T-cell (primary cell): ENCODE measurements at places on chromosomes 3 and 15.

DNA sequence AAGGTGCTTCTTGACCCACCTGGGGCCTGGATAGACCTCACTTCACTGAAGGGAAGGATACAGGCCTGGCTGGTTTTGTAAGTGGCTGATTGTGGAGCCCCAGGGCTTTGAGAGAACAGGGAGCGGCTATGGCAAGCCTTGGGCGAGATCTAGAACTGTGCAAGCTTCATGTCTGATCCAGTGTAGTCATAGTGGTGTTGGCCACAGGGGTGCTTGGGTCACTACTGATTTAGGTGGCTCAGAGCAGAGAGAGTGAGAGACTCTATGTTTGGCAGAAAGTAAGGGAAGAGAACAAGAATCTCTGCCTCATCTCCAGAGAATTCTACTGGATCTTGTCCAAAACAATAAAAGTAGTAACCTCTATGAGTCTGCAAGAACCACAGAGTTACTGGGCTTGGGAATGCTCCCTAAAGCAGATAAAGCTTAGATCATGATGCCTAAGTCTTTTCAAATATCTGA is 394.2 kb upstream of the EPHA3 start:
- H3K4me3 ChIP-seq, result no peak overlapping the region
- H3K36me3 ChIP-seq, result no peaks in the 10 kb centered on the region
- H3K27me3 ChIP-seq, result no peaks in the 10 kb centered on the region
- no peaks in the 10 kb centered on the region for H3K4me1 ChIP-seq

DNA sequence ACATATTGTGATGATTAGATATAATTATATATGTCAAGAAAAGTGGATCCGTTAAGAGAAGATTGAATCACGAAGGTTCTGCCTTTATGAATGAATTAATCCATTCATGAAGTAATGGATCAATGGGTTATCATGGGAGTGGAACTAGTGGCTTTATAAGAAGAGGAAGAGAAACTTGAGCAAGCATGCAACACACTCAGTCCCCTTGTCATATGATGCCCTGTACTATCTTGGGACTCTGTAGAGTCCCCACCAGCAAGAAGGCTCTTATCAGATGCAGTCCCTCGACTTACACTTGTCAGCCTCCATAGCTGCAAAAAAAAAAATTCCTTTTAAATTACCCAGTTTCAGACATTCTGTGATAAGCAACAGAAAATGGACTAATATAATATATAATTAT is 301.9 kb downstream of the RAP2B start:
- no peak for DNase-seq
- no peak overlapping the region for H3K27ac ChIP-seq
- H3K27me3 ChIP-seq, result no peaks in the 10 kb centered on the region

DNA sequence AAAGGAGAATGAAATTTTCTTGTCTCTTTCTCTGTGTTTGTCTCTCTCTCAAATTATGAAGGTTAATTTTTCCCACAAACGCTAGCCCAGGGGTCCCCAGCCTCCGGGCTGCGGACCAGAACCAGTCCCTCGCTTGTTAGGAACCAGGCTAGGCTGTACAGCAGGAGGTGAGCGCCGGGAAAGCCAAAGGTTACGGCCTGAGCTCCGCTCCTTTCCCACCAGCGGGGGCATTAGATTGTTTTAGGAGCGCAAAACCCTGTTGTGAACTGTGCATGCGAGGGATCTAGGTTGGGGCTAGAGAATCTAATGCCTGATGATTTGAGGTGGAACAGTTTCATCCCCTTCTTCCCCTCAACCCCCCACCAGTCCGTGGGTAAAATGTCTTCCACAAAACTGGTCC is 74.7 kb upstream of the ZNF385D start:
- no peak overlapping the region for H3K4me3 ChIP-seq
- no peaks in the 10 kb centered on the region for H3K4me1 ChIP-seq
- H3K36me3 ChIP-seq, result no peaks in the 10 kb centered on the region
- no peak for DNase-seq
- H3K27ac ChIP-seq, result no peak overlapping the region

DNA sequence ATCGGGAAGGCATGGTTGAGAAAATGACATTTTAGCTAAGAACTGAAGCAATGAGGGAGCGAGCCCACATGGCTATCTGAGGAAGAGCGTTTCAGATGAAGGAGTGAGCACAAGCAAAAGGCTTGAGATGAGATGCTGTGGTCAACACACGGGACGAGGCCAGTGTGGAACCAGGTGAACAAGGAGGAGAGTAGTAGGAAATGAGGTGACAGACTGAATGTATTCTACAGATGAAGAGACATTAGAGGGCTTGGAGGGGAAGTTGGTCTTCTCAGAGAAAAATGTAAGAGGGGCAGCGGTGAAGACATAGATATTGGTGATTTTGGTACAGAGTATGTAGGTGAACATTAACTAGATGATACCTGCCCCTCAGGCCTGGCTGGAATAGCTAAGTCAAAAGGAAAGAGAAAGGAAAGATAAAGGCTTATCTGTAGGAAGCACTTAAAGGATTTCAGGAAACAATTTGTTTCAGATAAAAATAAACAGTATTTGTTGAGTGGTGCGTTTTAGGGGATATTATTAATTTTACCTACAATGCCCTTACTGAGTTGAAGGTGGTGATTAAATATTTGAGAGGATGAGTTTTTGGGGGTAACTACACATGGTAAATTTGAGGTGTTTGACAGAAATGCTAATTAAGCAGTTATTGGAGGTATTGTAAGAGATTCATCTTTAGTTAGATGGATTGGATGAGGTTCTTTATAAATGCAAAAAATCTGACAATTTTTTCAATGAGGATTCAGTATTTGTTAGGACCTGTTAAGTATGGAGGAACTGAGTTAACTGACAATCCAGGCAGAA is 57.0 kb downstream of the SLTM start:
- no peak for DNase-seq
- no peaks in the 10 kb centered on the region for H3K27me3 ChIP-seq
- no peaks in the 10 kb centered on the region for H3K36me3 ChIP-seq
- no peak overlapping the region for H3K4me3 ChIP-seq
- no peak overlapping the region for H3K27ac ChIP-seq

DNA sequence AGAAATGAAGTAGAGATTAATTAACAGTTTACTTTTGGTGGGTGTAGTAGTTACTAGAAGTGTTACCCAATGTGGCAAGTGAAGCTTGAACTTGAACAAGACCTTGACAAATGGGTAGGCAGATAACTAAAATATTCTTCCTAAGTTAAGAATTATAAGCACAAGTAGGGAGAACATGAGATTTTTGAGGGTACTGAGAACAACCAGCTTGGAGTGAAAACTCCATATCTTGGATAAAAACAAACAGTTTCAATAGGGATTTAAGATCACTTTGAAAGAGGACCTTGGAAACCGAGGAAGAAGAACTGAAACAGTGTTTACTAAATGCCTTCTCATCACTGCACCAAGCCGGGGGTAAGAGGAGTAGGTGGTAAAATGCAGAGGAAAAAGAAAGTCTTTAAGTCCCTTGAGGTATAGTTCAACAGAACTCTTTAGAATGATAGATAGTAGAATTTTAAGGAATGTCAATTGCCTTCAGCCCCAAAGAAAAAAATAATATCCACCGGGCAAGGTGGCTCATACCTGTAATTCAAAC is 496.7 kb downstream of the NAALADL2 start:
- no peak overlapping the region for H3K4me3 ChIP-seq
- H3K36me3 ChIP-seq, result no peaks in the 10 kb centered on the region
- no peaks in the 10 kb centered on the region for H3K4me1 ChIP-seq
- H3K27ac ChIP-seq, result no peak overlapping the region
- H3K27me3 ChIP-seq, result no peaks in the 10 kb centered on the region
- DNase-seq, result no peak

DNA sequence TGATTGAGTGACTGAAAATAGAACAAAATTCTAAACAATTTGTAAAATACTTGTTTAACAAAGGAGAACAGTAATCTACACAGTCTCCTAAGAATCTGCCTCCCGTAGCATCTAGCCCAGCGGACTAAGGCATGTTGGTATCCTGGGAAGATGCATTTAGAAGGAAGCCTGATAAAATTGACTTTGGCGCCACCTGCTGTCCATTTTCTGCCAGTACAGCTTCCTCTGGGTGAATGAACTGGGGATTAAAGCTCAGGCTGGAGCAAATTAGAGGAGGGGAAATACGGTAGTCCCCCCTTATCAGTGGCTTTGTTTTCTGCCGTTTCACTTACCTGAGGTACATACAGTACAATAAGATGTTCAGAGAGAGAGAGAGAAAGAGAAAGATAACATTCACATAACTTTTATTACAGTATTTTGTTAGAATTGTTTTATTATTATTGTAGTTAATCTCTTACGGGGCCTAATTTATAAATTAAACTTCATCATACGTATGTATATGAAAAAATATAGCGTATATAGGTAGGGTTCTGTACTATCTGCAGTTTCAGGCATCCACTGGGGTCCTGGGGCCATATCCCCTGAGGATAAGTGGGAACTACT is 191.6 kb downstream of the GAP43 start:
- DNase-seq, result peak; percentile 14
- H3K4me1 ChIP-seq, result no peaks in the 10 kb centered on the region
- peaks cover 3% of the 10 kb centered on the region for H3K27me3 ChIP-seq
- no peak overlapping the region for H3K27ac ChIP-seq

- no peaks in the 10 kb centered on the region for H3K4me1 ChIP-seq
- no peaks in the 10 kb centered on the region for H3K36me3 ChIP-seq
- no peak overlapping the region for H3K27ac ChIP-seq
- H3K4me3 ChIP-seq, result no peak overlapping the region
These were observed 65.7 kb upstream of the CMTM7 start for GRCh38 chr3:32325927-32326326.

GRCh38 chr15:78359041-78359808 is 19.1 kb downstream of the CRABP1 start:
- no peaks in the 10 kb centered on the region for H3K36me3 ChIP-seq
- DNase-seq, result no peak
- no peak overlapping the region for H3K4me3 ChIP-seq
- no peaks in the 10 kb centered on the region for H3K27me3 ChIP-seq
- H3K4me1 ChIP-seq, result no peaks in the 10 kb centered on the region

GRCh38 chr3:160106905-160107861 is 118.0 kb upstream of the C3orf80 start:
- H3K27ac ChIP-seq, result no peak overlapping the region
- H3K4me1 ChIP-seq, result no peaks in the 10 kb centered on the region
- no peak overlapping the region for H3K4me3 ChIP-seq
- no peak for DNase-seq
- H3K36me3 ChIP-seq, result no peaks in the 10 kb centered on the region

DNA sequence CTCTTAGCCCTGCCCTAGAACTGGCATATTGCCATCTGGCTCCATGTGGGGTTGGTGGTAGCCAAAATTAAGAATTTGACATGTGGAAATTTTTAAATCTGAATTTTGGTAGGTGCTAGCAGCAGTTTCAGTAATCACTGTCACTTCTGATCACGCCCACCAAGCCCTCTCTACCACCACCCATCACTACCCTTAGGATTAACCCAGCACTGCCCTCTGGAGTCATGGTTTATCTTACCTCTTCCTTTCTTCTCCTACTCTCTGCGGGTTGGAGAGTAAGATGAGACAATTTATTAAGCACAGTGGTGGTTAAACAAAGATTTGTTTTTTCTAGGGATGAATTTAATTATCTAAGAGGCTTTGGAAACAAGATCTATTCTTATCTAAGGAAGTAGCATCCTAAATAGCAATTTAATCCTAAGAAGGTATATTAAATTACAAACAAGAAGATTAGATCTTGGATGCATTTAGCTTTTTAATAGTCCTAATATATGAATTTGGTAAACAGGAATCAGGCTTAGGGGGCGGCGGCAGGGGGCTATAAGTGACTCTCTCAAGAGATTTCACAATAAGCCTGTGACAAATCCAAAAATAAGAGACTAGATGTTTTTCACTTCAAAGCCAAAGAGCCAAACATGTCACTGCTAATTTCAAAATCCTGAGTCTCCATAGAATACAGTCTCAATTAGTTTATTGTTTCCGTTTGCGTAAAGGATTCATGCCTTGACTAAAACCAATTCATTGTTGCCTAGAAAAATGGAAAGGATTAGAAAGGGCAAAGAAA is 498.4 kb upstream of the UBE2E2 start:
- no peak overlapping the region for H3K4me3 ChIP-seq
- H3K4me1 ChIP-seq, result no peaks in the 10 kb centered on the region
- H3K27ac ChIP-seq, result no peak overlapping the region

GRCh38 chr3:111336511-111336910 is 205.5 kb upstream of the CD96 start:
- no peak for DNase-seq
- no peaks in the 10 kb centered on the region for H3K27me3 ChIP-seq
- no peaks in the 10 kb centered on the region for H3K36me3 ChIP-seq
- no peak overlapping the region for H3K27ac ChIP-seq
